NK-92 treated with Interleukin-12 subunit alpha and Interleukin-12 subunit beta, amount 100 ng/mL, for 24 hours (cell line): ENCODE measurements at places on chromosomes 1 and 21.
A peak's percentile ranks its signal among the peaks of the same experiment; 100 is the strongest.

DNA sequence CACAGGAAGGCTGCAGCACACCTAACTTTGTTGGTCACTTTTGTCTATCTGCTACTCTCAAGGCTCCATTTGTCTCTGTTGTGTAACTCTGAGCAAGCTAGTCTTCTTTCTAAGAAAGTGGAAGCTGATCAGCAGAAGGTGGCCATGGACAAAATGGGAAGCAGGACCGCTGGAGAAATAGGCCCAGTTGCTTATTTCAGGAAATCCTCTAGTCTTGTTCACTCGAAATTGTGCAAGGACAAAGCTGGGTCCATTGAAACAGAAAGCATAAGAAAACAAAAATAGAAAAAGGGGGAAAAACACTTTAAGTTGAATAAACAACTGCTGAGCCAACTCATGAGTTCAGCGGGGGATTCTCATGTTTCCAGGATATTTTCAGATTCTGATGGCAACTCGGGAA is 150.1 kb downstream of the PBX1 start:
- DNase-seq: no peak

GRCh38 chr1:33469691-33470090 is 2.8 kb upstream of the ZSCAN20 start:
- no peak for DNase-seq

DNA sequence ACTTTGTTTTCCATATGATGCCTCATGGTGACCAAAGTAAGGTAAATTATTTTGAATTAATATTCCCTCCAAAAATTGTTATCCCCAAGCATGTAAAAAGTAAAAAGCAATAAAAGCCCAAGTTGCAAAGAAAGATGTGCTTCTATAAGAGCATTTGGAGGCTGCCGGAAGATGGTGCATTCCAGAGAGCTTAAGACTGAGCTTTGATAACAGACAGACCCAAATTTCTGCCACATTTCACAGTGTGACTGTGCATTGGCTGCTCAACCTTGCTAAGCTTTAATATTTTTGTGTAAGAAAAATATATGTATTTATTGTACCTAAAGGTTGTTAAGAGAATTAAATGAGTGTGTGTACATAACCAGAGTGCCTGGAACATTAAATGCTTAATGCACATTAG is 67.9 kb downstream of the CYYR1 start:
- DNase-seq: no peak

DNA sequence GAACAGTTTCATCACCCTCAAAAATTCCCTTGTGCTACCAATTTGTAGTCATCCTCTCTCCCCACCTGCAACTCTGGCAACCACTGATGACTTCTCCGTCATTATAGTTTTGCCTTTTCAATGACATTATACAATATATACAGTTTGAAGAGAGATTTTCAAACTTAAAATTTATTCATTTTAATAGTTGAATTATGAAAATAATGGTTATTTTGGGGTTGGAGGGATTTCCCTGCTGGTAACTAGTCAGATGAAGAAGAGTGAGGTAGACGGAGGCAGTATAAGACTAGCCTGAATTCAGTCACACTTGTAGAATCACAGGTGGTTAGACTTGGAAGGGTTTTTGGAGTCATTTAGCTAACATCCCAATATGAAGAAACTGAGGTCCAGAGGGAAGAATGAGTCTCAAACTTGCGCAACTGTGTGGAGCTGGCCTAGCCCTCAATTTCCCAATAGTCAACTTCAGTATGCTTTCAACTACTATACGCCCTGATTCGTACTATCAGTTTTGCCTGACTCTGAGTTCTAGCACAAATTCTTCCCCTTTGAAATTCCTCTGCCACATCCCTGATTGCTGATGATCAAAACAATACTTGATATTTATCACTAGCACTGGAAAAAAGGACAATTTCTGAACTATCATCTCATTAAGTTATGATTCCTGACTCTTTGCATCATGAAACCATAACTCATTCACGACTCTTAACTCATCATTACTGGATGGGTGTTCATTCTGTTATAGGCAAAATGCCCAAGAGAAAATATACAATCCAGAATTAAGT is 54.2 kb downstream of the VANGL2 start:
- DNase-seq: no peak

- no peak for DNase-seq
Observed at GRCh38 chr1:1847890-1848289, 43.0 kb downstream of the GNB1 start.

- DNase-seq: no peak
Observed at GRCh38 chr1:116228511-116228910, 117.3 kb downstream of the MAB21L3 start.

DNA sequence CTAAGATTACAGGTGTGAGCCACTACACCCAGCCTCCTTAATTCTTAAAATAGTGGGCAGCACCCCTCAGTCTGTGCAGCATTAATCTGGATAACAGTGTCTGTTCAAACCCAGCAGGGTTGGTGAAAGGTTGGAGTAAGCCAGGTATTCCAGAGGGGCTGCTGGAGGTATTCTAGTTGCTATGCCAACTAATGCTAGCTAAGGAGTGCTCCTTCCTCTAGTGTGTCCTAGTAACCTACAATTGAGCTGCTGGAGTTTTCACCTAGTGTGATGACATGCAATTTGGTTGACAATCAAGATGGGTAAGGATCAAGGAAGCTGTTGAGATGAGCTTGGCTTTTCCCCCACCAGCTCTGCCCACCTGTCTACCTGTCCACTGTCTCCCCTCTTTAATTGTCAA is 100.2 kb upstream of the IPO9 start:
- no peak for DNase-seq

DNA sequence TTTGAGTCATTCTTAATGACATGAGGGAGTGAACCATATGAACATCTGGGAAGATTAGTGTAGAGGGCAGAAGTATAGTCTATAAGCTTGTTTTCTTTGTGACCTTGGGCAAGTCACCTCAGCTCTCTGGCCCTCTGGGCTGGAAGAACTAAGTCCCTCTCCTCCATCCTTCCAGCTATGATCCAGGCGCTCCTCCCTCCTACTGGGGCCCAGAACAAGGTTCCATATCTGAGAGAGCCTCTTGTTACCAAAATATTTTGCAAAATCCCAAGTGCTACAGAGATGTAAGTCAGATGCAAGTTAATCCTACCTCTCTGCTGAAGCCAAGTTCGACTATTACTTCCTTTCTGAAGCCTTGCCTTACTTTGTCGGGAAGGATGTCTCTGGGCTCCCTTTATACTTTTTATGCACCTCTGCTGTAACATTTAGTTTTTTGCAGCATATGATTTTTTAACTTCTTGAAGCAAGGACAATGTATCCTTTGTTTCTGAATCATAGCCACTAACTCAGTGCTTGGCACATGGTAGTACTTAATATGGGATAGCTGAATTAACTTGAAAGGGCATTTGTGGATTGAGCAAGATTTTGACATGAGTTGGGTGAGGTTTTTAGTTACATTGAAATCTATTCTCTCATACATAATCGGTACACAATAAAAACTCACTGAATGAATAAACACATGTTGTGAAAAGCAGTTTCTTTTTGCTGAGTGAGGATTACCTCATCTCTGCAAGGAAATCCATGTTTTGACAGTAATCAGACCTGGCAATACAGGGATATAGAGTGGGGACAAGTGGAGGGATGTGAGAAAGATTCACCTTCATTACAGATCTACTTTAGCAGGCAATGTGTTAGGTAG is 54.7 kb upstream of the BEND5 start:
- no peak for DNase-seq

DNA sequence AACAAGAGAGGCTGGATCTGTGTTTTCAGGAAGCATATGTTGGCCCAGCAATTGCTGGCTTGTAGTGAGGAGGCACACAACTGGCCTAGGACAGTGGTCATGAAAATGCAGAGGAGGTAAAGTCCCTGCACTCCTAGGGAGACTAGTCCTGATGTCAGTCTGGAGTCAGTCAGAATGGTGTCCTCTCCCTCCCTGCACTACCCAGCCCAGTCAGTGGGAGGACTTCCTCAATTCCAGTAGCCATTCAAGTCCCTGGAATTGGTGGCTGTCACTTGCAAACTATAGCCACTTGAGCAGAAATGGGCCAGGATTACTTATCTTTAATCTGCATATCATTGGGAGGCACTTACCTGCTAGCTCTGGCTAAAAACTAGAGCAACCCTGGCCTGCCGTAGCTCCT is 18.6 kb downstream of the NDUFS5 start:
- DNase-seq: no peak

GRCh38 chr1:51472359-51472758 is 46.7 kb downstream of the EPS15 start:
- no peak for DNase-seq

DNA sequence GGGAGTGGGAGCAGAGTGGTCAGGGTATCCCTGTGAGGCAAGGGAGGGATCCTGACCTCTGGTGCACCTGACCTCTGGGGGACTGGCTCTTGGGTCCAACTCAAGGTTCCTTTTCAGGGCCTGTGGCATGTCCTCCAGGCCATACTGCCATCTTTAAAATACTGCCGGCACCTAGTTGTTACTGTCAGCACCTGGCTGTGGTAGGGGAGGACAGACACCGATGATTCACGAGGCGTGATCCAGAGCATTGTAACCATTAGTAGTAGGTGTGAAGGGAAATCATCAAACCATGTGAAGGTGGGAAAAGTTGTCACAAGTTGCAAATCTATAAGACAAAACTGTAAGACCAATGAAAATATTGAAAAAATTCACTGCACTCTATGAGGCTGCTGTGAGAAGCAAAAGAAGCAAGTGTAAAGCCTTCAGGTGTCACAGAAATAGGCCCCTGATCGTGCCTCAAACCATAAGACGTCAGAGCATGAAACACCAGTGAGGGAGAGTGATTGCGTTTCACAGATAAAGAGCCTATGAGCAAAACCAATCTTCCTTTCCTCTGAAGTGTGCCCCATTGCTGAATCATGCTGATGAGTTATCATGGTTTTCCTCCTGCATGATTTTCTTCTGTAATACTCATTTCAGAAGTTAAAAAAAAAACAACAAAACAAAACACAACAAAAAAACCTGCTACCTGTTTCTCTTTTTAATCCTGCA is 55.3 kb downstream of the CDC7 start:
- peak; percentile 61 for DNase-seq

- DNase-seq: no peak
Observed at GRCh38 chr1:78996791-78997190, 9.7 kb downstream of the ADGRL4 start.

- DNase-seq: no peak
Observed at GRCh38 chr1:183279835-183280234, 93.8 kb downstream of the LAMC2 start.

DNA sequence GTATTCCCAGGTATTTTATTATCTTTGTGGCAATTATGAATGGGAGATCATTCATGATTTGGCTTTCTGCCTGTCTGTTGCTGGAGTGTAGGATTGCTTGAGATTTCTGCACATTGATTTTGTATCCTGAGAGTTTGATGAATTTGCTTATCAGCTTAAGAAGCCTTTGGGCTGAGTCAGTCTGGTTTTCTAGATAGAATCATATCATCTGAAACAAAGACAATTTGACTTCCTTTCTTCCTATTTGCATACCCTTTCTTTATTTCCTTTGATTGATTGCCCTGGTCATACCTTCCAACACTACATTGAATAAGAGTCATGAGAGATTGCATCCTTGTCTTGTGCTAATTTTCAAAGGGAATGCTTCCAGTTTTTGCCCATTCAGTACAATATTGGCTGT is 8.0 kb downstream of the OR2L3 start:
- no peak for DNase-seq

GRCh38 chr1:39204441-39205081 is at the start of gene MACF1:
MACF1 (plus strand) TSS chr1:39204695; CDS start chr1:39205023, 328 bp downstream.
- no peak for DNase-seq

DNA sequence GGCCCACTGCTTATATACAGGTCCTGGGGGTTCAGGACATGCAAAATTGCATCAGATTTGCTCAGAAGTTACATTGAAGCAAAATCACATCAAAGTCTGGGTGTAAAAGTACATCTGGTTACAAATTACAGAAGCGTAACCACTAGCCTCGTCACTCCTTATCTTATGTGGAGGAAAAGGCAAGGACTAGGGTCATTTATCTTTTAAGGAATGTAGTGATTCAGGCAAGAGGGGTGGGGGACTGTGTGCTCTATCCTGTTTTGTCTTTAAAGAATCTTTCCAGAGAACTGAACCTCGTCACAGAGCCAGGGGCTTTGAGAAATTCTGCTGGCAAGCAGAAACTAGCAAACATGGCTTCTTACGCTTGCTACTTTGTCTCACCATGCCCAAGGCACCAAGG is 61.1 kb upstream of the RAB4A start:
- no peak for DNase-seq

DNA sequence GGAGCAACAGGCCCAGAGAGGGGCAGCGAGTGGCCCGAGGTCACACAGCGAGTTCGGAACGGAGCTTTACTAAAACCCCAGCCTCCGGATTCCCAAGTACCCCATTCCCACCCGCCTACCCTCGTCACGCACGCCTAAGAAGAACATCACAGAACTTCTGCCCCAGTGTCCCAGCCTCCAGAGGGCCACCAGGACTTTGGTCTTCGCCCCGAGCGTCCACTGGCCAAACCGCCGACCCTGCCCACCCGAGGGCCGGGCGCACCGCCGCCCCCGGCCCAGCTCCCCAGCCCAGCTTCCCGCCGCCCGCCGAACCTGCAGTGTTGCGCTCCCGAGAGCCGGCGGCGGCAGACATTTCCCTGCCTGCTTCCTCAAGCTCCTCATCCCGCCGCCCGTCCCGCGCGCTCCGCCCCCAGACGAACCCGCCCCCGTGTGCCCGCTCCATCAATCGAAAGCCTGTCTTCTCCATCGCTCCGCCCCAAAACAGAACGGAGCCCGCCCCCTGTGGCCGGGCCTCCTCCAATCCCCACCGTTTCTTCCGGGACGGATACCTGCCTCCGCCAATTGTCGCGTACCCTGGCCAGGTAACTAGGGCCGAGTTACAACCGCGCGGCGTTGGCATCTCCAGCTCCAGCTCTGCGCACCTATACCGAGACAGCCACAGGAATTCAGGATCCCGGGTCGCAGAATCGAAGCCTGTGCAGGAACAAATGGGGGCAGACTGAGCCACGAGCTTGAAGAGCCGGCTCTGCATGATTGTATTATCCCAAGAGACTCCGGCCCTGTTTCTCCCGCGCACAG is 15.3 kb downstream of the INPP5B start:
- peak; percentile 85 for DNase-seq

DNA sequence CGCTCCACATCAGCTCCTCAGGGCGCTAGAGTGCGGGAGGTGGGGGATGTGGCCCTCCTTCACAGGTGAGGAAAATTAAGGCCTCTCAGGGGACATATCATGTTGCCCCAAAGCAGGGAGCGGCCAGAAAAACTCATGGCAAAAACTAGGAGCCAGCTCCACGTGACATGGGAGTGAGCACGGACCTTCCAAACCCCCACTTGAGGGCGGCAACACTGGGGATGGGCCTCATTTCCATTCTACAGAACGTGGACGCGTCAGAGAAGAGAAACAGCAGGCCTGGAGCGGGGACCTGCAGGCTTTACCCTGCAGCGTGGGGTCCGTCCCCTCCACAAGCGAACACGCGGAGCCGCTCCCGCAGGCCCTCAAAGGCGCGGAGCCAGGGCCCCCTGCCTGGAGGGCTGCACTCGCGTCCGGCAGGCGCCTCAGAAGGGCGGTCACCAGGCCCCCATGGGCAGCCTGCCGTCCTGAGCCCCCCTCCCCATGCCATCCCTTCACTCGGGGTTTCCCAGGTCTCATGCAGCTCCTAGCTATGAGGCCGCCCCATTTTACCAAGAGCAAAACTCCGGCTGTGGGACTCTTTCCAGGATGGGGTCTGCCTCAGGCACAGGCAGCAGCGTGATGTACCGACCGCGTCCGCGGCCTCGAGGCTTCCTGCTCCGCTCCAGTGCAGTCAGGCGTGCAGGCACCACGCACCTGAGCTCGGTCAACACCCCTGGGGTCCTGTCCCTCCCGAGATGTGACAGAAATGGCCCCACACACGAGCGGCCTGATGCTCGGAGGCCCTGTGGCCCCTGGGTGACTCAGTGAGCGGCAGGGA is 5.5 kb downstream of the CFAP410 start:
- DNase-seq: no peak
